ENCODE measurements at places on chromosomes 13 and 19. TPM values are rescaled to one million over a fixed set of nuclear protein-coding genes. Genes with fewer than 3 reads are reported as not detected.

CASP14 gene
- not detected for total RNA-seq

CLDN10 gene
- total RNA-seq, result 2.9 TPM

TSHZ3 gene
- 2.3 TPM for total RNA-seq

CABP5 gene
- total RNA-seq, result not detected

ZNF835 gene
- total RNA-seq, result under 0.01 TPM

PLPPR3 gene
- 0.97 TPM for total RNA-seq

PDX1 gene
- not detected for total RNA-seq

ZNF43 gene
- 5.8 TPM for total RNA-seq

NPAS1 gene
- total RNA-seq, result not detected

PTPRS gene
- 20.5 TPM for total RNA-seq

GIPC3 gene
- total RNA-seq, result 0.32 TPM

CACNG6 gene
- 2.6 TPM for total RNA-seq

MIA gene
- not detected for total RNA-seq

ERICH4 gene
- not detected for total RNA-seq

CYP2S1 gene
- total RNA-seq, result not detected

PRTN3 gene
- total RNA-seq, result not detected

FFAR2 gene
- not detected for total RNA-seq

SLC15A1 gene
- total RNA-seq, result under 0.01 TPM

N4BP2L2 gene
- total RNA-seq, result 58.8 TPM

PINLYP gene
- 0.97 TPM for total RNA-seq

PALM gene
- total RNA-seq, result 5.5 TPM
